ENCODE measurements at places on chromosomes 1 and 21.

DNA sequence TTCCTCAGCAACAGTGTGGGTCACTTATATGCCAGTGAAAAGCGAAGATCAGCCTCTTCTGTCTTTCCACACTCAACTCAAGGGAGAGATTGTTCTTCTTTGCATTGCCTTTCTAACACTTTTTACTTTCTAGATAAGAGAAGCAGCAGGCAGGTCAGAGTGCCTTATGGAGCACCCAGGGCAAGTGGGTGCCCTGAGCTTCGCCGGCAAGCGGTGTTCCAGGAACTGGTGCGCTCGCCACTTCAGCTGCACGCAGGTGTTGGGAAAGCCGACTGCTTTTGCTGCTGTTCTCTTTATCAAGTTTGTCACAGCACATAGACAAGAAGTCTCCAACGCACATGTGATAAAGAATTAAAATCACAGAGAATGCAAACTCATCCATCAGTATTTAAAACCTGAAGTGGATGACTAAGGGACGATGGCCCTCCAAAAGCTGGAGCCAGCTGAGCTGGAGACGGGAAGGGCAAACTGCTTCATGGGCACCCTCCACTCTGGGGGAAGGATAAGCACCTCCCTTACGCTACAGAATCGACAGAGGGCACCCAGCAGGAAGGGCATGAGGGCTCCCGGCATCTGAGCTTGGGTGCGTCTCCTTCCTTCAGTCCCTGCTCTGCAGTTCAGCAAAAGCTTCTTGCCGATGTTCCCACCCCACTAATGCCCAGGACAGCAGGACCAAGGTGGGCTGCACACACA, 20.7 kb downstream of the UBE2G2 start:
- no peak for DNase-seq

GRCh38 chr1:156910309-156910782, 10.1 kb upstream of the LRRC71 start:
- no peak for DNase-seq

DNA sequence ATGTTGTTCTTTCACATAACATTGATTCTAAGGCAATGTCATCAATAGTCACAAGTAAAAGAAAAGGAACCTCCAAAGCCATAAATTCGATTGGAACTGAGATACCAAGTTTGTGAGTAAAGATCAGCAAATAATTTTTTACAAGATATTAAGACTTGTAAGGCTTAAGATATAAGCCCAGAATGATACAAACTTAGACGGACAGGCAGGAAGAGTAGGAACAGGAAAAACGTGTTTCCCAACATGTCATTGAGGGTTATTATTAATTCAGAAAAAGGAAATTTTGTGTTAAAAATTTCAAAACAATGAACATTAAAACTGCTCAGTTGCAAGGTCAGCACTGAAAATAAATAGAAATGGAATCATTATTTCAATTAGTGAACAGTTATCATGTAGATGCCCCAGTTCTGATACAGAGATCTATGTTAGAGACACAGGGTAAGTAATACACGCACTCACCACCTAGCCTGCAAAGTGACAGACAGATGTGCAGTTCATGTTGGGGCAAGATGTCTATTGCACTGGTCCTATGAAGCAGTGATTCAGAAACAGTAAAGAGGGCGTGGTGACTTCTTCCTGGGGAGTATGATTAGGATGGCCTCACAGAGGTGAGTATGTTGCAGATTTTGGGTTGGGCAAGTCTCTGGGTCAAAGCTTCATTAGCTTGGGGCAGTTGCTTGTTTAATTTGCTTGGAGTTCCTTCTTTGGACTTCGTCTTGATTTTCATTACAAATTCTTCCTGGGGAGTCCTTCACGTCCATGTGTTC, 284.4 kb downstream of the SETD4 start:
- DNase-seq, result no peak

DNA sequence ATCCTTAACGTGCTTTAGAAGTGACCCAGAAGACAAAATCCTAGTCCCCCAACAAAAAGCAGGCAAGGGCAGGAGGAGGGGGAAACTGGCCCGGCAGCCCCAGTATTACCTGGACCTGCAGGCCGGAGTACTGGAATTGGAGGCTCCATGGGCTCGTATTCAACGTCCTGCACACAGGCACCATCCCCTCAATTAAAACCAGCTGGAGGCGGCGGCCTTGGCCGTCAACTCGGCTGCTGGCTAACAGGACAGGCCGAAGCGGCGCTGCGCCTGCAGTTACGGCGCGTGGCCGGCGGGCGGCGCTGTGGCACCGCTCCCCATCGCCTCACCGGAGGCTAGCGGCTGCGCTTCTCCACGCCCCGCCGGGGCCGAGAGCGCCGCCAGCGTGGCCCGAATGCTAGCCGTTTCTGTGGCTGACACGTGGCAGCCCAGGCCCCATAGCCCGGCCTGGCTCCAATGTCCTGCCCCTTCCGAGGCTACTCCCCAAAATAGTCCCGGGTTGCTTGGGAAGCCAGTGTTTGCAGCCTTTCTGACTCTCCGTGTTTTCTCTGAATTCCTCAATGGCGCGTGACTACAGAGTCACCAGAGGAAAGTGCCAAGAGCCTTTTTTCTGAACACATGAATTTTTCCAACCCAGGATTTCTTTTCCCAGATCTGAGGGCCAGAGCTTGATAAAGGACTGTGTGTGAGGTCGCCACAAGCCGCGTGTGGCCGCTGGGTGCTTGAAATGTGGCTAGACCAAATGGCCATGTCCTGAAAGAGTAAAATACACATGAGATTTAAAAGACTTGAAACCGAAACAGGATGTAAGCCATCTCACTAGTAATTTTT, 82.5 kb downstream of the HHIPL2 start:
- DNase-seq, result peak; percentile 13

GRCh38 chr21:33433425-33434114, 30.4 kb downstream of the IFNGR2 start:
- no peak for DNase-seq

- no peak for DNase-seq
These were observed 19.4 kb downstream of the RSPH1 start for GRCh38 chr21:42476388-42477331.

DNA sequence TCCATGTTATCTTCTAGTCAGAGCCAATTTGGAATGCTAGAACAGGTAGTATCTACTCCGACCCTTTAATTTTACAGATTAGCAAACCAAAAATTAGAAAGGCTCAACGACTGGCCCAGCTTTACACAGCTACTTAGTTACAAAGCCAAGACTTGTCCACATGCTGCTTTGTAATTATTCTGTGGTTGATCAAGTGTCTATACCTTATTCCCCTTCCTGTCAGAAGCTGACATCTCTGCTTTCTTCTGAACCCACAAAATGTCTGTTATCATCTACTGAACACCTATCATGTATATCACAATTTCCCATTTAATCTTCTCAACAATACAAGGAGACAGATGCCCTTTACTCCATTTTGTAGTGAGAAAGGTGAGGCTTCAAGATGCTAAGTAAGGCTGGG, 15.6 kb downstream of the TGFBR3 start:
- no peak for DNase-seq

DNA sequence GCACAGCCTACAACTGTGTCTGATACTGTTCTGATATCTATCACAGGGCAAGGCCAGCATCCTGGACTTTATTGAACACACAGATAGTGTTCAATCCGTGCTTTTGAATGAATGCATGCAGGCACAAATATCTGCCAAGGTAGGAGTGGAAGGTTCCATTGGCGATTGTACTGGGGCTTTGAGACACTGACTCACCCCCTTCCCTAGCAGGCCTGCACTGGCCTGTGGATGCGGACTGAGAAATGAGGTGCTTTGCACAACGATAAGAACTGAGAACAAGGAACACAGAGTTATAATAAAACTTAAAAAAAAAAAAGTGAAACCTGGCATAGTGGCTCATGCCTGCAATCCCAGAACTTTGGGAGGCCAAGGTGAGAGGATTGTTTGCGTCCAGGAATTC, 62.4 kb upstream of the NGF start:
- no peak for DNase-seq
